ENCODE measurements at places on chromosomes 11 and 22.

DNA sequence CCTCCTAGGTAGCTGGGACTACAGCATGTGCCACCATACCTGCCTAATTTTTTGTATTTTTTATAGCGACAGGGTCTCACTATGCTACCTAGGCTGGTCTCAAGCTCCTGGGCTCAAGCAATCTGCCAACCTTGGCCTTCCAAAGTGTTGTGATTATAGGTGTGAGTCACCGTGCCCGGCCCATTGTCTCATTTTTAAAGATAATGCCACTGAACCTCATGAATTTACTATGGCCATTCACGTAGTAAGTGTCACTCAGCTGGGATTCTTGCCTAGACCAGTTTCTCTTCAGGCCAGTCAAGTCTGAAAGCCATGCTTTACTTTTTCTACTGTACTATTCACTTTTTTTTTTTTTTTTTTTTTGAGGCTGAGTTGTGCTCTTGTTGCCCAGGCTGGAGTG, 22.4 kb downstream of the DEPDC5 start:
- DNase-seq = no peak

- no peak for DNase-seq
These were observed 21.8 kb upstream of the ABCC8 start for GRCh38 chr11:17498475-17498874.

GRCh38 chr22:39175353-39176142, 23.1 kb upstream of the CBX7 start:
- DNase-seq = no peak

DNA sequence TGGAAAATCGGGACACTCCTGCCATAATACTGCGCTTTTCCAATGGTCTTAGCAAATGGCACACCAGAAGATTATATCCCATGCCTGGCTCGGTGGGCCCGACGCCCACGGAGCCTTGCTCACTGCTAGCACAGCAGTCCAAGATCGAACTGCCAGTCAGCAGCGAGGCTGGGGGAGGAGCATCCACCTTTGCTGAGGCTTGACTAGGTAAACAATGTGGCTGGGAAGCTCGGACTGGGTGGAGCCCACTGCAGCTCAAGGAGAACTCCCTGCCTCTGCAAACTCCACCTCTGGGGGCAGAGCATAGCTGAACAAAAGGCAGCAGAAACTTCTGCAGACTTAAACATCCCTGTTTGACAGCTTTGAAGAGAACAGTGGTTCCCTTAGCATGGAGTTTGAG, 15.6 kb downstream of the PTH start:
- DNase-seq = no peak

DNA sequence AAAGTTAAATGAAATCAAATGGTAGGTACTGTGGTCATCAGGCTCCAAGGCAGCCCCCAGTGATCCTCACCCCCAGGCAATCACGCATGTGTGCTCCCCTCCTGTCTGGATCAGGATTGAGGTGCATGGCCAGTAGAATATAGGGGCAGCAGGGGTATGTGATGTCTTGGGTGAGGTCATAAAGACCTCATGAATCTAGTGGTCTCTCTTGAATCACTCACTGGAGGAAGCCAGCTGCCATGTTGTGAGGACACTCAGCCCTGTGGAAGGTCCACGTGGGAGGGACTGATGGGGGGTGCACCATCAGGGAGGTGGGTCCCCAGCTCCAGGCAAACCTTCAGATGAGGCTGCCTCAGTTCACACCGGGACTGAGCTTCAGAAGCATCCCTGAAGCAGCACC, 6.8 kb upstream of the IL17REL start:
- no peak for DNase-seq

GRCh38 chr11:23865341-23865975, 631.4 kb upstream of the LUZP2 start:
- no peak for DNase-seq

DNA sequence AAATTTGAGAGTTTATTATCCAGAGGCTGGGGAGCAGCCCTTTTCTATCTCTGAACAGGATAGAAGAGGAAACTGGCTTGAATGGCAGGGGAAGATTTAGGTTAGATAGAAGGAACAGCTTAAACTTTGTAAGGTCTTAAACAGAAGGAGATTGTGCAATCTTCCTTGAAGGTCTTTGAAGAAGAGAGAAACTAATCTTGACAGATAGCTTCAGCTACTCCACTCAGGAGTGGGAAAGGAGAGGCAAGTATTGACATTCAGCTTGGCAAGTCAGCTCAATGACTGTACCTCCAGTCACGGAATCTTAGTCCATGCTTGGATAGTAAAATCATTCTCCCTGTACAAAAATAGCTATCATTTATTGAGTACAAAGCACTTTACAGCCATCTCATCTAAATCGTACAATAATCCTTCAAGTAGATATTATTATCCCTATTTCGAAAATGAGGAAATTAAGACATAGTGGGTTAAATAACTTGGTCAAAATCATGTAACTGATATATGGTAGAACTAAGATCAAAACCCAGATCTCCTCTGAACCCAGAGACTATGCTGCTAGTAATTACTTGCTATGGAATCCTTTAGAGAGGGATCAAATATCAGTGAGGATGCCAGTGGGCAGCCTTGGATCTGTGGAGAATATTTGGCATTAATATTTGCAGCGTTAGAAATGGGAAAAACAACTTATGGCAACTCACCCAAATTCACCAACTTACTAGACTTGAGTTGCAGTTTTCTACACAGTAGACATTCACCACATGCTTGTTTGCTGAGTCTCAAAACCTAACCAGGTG, 14.6 kb downstream of the C11orf97 start:
- no peak for DNase-seq
